ENCODE measurements at places on chromosomes 16 and 17.

DNA sequence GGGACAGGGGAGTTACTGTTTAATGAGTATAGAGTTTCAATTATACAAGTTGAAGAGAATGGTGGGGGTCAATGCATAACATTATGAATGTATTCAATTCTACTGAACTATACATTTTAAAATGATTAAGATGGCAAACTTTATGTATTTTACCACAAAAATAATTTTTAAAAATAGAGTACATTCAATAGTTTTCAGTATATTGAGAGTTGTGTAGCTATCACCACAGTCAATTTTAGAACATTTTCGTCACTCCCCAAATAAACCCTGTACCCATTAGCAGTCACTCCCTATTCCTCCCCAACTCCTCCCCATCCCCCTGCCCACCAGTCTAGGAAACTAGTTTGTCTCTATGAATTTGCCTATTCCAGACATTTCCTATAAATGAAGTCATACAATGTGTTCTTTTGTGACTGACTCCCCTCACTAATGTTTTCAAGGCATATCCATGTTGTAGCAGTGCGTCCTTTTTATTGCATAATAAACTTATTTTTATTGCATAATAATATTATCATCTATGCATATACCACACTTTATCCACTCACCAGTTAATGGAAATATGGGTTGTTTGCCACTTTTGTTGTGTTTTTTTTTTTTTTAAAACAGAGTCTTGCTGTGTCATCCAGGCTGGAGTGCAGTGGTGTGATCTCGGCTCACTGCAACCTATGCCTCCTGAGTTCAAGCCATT is 52.5 kb upstream of the ERN1 start:
- no peak for DNase-seq

DNA sequence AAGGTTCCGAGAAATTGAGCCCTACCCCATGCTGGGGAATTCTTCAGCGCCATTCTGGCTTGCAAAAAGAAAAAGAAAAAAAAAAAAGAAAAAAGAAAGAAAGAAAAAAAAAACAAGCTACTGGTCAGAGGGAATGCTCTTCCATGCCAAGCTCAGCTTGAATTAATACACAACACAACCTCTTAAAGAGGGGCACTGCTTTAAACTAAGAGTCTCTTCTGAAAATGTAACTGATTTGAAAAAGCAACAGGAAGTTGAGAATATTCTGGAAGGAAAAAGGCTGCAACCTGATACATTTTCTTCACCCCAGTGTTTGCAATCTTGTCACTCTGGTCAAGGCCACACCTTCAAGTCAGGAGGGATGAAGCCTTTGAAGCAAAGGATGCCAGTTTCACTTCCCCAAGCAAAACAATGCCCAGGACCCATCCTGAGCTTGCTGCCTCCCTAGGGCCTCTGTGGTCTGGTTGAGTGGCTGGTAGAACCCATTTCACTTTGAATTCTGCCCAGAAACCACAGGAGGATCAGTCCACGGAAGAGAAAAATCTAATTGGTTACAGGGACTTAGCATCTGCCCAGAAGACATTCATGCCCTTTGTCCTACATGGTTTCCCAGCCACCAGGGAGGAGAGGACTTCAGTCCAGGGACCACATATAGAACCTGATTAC is 389.7 kb downstream of the SOX9 start:
- DNase-seq, result no peak

DNA sequence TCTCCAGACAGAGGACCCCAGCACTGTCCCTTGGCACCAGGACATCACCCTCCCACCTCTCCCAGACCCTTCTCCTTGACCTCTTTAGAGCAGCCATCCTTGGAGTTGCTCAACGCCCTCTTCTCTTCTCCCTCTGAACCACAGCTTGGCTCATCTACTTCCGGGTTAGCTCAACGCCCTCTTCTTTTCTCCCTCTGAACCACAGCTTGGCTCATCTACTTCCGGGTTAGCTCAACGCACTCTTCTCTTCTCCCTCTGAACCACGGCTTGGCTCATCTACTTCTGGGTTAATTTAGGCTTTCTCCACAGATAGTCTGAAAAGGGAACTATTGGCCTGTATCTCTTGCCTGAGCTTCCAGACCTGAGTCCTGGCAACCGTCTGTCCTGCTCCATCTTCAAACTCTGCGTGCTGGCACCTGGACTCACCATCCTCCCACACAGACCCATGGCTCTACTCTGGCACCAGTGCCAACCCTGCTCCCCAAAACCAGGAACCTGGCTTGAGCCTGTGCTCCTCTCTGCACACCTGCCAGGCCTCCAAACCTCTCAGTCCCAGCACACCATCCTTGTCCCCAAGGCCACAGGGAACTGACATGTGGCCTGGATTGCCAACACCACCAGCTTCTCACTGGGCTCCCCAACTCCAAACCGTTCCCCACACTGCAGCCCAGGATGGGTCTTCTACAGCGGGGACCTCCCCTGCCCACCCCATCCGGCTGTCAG is 25.3 kb upstream of the FAAP100 start:
- DNase-seq, result no peak

GRCh38 chr17:2081564-2081963 is 26.7 kb downstream of the HIC1 start:
- no peak for DNase-seq
